Regular cardiac myocyte (primary cell): ENCODE measurements at places on chromosomes 4 and X. TPM values are rescaled to one million over a fixed set of nuclear protein-coding genes. Genes with fewer than 3 reads are reported as not detected.

AIMP1 gene
- 37.2 and 40.8 TPM in 2 replicates for total RNA-seq

MYOZ2 gene
- 2.1 and 8.5 TPM in 2 replicates for total RNA-seq

GSPT2 gene
- 5.4 and 6.3 TPM in 2 replicates for total RNA-seq

NSUN7 gene
- total RNA-seq, result under 0.01 TPM in 1 of 2 replicates, not detected in the other

SPANXC gene
- not detected in 2 replicates for total RNA-seq

FSTL5 gene
- total RNA-seq, result not detected in 2 replicates
